ENCODE measurements at places on chromosomes 5 and 9.

DNA sequence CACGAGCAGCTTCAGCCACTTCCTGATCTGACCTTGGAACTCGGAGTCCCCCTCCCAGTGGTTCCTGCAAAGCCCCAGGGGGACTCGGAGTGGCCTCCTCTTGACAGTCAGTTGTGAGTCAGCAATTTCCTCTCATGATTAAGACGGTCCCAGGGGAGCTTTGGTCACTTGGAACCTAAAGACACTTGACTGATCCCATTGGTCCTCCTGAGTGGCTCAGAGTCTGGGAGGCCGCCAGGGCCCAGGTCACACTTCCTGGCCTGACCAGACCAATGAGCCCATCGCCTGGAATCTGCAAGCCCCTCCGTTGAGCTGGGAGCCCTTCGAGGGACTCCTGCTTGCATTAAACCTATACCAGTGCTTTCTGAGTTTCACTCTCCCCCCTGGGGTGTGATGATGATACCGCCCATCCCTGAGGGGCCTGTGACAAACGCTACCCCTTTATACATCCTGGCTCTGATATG, 29.1 kb downstream of the TSPAN17 start:
- no peak for DNase-seq

GRCh38 chr5:138945421-138946240, 70.5 kb upstream of the LRRTM2 start:
- no peak for DNase-seq

DNA sequence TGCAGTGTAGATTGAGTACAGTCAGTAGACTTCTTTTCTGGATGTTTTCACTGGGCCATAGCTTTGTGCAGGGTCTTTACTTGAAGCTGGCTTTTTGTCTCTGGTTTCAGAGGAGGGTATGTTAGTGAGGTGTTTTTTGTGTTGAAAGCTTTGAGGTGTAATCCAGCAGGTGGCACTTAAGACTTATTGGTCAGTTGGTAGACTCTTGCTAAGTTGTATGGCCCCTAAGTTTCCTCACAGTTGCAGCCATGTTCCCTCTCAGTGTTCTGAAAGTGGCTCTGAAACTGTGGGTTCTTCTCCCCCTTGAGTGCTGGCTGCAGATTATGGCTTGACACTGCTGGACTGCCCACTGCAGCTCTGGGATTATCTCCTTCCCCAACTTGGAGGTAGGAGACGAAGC, 55.7 kb upstream of the SLC44A1 start:
- DNase-seq: no peak

- DNase-seq: no peak
Observed at GRCh38 chr5:75690669-75691068, 26.6 kb downstream of the POC5 start.

GRCh38 chr5:39547553-39548154, 122.9 kb upstream of the DAB2 start:
- DNase-seq: no peak

- no peak for DNase-seq
Observed at GRCh38 chr5:123112196-123112595, 23.2 kb downstream of the PRDM6 start.

- no peak for DNase-seq
Observed at GRCh38 chr5:6087576-6087975, 290.8 kb downstream of the MED10 start.

GRCh38 chr9:6552033-6552432, 93.5 kb downstream of the GLDC start:
- DNase-seq: no peak

GRCh38 chr5:14716755-14717752, 52.5 kb downstream of the OTULIN start:
- DNase-seq: no peak

DNA sequence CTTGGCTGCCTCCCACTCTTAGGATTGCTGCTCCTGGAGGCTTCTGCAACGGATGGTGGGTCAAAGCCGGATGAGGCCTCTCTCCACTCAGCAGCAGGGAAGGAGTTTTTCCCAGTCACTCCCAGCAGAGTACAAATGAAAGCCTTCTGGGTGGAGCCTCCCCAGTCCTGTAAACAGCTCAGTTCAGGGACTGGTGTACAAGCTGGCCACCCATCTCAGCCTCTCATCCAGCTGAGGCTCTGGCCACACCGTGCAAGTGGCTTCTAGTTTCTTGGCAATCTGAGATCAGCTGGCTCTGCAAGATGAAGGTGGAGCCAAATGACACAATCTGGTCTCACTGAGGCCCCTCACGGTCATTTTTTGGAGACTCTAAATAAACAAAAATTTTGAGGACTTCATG, 10.0 kb downstream of the GPX3 start:
- peak; percentile 81 for DNase-seq

- DNase-seq: no peak
Observed at GRCh38 chr5:38099205-38100168, 158.9 kb upstream of the EGFLAM start.

DNA sequence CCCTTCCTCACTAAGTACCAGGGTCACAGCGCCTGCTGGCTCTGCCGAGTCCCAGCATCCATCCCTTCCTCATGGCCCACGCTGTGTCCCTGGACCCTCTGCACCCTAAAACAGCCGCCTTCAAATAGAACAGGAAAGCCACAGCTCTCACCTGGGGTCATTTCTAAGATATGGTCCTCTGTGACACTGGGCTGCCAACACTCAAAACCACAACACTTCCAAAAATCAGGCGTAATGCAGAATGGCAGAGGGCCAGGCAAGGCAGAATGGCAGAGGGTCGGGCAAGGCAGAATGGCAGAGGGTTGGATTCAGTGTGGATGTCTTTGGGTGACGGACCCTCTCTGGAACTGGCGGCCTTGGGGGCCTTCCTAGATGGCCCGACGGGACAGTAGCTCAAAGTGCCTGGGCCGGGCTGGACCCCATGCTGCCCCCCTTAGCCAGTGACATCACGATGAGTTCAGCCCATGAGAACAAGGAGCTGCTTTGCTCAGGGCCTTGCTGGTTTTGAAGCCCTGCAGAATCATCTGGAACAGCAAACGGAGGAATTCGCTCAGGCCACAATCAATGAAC, 35.3 kb downstream of the ZDHHC11B start:
- no peak for DNase-seq

DNA sequence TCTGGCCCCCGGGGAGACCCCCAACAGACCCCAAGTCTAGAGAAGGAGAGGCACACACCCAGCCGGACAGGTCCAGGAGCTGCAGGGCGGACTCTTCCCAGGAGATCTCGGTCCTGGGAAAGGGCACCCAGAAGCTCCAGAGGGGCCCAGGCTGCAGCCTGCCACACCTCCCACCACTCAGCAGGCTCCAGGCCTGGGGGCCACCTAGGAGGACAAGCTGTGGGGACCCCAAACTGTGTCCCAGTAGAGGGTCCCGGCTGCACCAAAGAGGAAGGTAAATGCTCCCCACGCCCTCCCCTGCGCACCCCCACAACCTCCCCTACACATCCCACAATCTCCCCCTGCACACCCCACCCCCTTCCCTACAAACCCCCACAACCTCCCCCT, 48.5 kb downstream of the PLEKHG4B start:
- DNase-seq: no peak

DNA sequence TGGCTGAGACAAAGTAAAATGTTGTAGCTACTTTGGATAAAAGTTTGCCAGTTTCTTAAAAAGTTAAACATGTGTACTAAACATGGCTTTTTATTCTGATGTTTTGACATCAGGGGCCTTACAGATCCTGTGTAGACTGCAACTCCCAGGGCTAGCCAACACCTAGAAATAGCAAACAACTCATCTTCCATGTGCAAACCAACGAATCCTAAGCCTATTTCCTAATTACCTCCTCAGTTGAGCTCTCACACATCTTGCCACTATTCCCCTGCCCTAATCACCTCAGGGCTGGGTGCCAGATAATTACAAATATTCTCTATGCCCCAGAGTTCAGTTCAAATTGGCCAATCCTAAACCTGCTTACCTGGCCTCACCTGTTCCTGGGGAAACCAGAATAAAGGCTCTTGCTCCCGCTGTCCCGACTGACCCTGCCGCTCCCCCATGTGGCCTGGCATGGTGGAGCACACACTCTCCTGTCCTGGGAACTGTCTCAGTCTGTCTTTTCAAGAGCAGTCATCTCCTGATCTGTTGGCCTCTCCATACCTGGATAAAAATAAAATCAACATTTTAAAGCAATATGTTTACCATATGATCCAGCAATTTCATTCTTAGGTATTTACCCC, 37.1 kb upstream of the FAM169A start:
- DNase-seq: no peak

DNA sequence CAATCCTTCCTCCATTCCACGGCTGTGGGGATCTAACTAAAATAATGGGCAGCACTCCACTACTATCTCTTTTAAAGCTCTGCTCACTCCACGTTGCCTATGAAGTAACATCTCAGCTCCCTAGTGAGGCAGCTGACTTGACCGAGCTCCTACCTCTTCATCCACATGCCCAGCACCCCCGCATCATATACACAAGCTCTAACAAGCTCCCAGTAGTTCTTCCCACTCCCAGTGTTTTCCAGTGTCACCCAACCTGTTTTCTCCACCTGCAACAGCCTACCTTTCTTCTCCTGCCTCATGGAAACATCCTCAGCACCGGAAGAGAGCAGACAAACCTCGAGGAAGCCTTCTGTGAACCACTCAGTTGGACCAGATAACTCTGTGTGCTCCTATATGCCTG, 50.5 kb downstream of the ELAVL2 start:
- no peak for DNase-seq

DNA sequence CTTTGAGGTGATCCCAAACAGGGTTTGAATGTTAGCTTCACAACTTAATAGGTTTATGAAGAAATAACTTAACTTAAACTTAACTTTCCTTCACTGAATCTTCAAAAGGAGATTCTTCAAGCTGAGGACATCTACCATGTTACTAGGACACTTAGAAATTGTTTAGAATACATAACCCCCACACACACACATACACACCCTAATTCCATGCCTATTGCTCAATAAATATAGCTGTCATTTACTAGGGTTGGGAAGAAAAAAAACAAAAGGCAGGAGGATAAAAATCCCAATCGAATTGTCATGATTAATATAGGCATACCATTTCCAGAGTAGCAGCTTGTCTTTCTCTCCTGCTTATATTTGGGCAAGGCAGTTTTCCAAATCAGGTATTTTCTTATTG, 68.3 kb downstream of the ALDH1A1 start:
- DNase-seq: no peak

DNA sequence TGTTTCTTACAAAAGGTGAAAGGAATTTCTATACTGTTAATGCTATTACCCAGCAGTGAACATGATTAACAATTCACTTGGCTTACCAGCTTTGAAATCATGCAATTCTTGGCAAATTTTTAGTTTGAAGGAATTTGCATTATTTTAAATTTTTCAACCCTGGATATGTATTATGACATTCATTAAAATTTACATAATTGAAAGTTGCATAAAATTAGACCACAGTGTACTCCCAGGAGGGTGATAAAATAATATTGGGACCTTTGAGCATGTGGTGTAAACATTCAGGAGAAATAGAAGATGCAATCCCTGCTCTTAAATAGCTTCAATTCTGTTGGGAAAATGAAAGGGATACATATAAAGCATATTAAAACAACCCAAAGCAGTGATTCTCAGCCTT, 412.2 kb upstream of the SGCD start:
- DNase-seq: no peak

DNA sequence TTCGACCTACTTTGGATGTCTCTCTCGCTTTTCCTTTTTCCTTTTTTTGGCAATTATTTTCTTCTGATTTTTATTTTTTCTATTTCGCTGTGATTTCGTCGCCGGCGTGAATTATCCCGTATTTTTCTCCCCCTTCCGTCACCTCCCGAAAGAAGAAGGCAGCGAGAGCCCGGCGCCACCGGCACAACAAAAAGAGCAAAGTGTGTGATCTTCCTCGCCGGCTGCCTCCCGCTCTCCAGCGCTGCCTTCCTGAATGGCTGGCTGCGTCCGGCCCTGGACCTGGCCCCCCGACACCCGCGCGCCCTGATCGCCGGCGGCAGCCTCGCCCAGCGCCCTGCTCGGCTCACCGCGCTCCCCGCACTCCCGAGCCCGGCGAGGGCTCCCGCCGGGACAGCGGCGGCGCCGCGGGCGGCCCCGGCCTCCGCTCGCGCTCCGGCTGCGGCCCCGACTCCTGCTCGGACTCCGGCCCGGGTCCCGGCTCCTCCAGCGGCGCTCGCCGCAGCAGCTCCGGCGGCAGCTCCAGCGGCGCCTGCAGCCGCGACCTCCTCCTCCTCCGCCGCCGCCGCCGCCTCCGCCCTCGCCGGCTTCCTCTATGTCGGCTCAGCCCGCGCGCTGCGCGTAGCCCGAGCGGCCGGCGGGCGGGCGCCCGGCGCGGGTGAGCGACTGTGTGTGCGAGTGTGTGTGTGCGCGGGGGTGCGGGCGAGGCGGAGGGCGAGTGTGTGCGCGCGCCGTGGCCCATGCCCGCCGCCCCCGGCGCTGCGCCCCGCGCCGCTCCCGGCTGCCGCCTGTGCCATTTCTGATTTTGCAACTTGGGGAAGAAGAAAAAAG, 960 bp downstream of the NR2F1 start:
- DNase-seq: peak; percentile 80

DNA sequence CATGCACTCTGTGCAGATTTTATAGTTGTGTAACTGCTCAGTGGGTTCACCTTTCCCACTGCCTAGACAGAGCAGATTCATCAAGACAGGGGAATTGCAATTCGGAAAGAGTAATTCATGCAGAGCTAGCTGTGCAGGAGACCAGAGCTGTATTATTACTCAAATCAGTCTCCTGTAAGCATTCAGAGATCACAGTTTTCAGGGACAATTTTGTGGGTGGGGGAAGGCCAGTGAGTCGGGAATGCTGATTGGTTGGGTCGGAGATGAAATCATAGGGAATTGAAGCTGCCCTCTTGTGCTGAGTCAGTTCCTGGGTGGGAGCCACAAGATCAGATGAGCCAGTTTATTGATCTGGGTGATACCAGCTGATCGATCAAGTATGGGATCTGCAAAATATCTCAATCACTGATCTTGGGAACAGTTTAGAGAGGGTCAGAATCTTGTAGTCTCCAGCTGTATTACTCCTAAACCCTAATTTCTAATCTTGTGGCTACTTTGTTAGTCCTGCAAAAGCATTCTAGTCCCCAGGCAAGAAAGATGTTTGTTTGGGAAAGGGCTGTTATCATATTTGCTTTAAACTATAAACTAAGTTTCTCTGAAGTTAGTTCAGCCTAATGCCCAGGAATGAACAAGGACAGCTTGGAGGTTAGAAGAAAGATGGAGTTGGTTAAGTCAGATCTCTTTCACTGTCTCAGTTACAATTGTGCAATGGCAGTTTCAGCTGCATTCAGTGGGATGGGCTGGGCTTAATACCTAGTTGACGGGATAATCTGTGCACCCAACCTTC, 12.7 kb upstream of the SVEP1 start:
- DNase-seq: no peak

DNA sequence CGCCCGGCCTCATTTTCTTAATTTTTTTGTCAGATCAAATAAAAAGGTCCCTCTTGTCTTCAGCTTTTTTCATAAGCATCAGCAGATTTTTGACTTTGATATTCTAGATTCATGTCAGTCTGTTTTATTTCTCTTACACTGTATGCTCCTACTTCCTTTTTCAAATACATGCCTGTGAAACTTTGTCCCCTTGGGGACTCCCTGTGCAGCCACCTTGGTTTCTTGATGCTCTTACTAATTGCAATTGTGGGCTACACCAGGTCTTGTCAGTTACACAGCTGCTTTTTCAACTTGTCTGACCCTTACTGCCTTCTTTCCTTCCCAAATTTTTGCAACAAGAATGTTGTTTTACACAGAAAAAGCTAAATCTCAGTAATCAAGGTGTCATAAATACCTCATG, 238.2 kb upstream of the KCNN2 start:
- DNase-seq: no peak

- no peak for DNase-seq
Observed at GRCh38 chr9:16543225-16543624, 327.2 kb downstream of the BNC2 start.

All from Right ventricle myocardium inferior (tissue), 1 donor.